Transverse colon (tissue), 4 donors: ENCODE measurements at places on chromosomes 2 and 18.

- no peak for DNase-seq
Measured at GRCh38 chr2:85978883-85979780, 90.3 kb upstream of the ST3GAL5 start.

GRCh38 chr2:9768388-9768787 is 74.9 kb upstream of the TAF1B start:
- peak; percentile 74 for DNase-seq

DNA sequence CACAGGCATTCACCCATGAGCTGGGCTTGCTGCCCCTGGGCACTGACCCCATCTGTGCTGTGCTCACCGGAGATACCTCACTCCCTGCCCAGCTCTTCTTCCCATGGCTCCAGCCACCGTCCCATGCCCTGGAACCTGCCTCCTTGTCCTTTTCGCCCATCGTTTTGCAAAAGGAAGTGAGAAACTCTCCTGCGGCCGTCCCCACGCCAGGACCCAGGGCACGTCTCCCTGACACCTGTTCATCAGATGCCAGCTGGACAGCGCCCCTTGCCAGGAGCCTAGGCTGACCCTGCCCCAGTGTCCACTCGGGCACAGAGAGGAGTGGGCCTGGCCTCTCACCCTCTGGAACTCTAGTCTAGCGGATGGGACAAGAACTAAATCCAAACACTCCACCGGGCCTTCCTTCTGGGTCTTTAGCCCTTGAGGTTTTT is 238.6 kb downstream of the SEPTIN10 start:
- no peak for DNase-seq

GRCh38 chr2:28986429-28986828 is 5.3 kb downstream of the TOGARAM2 start:
- no peak for DNase-seq

- DNase-seq, result no peak
Measured at GRCh38 chr2:20254731-20255130, 29.8 kb upstream of the SDC1 start.
